ENCODE measurements at places on chromosomes 16 and 17. TPM values are rescaled to one million over a fixed set of nuclear protein-coding genes. Genes with fewer than 3 reads are reported as not detected.

NOS2 gene
- polyA plus RNA-seq = not detected

KRT12 gene
- polyA plus RNA-seq = not detected

MYH13 gene
- not detected for polyA plus RNA-seq

SPDYE4 gene
- not detected for polyA plus RNA-seq

RAP1GAP2 gene
- 21.0 TPM for polyA plus RNA-seq

PRSS8 gene
- polyA plus RNA-seq = 0.05 TPM

TMEM88 gene
- 0.83 TPM for polyA plus RNA-seq

PRDM7 gene
- not detected for polyA plus RNA-seq

KRTAP16-1 gene
- polyA plus RNA-seq = not detected

All from SK-N-SH (cell line).